ENCODE measurements at places on chromosomes 3 and 15. TPM values are rescaled to one million over a fixed set of nuclear protein-coding genes. Genes with fewer than 3 reads are reported as not detected.
A peak's percentile ranks its signal among the peaks of the same experiment; 100 is the strongest.

DNA sequence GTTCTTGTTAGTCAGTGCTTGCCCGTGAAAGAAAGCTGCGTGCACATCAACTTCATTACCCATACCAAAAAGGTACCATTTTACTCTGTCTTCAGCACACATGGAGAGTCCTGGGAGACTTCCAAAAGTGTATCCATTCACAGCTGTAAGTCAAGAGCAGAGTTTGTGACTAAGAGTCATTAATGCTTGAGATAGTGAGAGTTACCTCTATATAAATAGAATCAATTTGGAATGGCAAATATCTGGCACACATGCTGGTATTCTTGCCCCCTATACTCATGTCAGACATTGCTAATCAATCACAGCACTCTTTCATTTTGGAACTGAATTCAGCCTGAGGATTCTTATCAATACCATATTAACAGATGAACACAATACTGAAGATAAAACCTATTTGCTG is 14.2 kb downstream of the CP start:
- no peak for DNase-seq

DNA sequence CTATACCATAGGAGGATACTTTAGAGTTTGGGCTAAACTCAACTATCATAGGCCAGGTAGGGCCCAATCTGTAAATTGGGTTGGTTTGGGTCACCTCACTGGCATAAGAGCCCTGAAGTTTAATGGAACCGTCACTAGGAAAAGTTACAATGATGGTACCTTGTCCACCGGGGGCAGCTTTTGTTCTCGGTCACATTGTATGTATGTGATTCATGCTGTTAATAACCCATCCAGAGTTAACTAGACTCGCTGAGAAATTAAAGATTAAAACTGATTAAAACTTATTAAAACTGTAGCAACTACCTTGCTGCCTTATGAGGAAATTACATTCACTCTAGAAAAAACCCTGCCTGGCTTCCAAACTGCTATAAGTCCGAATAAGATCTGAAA is 145.0 kb upstream of the TMCO5A start:
- no peak for DNase-seq

DNA sequence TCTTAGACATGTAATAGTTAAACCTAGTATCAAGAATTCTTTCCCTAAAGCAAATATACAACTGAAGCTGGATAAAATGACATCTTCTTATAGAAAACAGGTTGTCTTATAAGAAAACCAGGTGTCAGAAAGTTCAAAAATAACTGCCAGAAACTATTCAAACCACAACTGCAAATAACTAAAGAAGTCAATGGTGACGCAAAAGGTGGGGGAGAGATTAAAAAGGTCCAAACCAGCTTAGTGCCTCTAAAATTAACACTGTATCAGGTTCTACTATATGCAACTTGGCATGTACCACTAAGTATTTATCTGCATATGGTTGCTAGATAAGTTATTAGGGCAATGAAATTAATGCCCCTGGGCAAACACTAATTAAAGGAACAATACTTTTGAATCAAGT is 136.8 kb downstream of the TBL1XR1 start:
- DNase-seq, result no peak

GRCh38 chr15:42239528-42240182 is 31.6 kb upstream of the VPS39 start:
- no peak for DNase-seq

DNA sequence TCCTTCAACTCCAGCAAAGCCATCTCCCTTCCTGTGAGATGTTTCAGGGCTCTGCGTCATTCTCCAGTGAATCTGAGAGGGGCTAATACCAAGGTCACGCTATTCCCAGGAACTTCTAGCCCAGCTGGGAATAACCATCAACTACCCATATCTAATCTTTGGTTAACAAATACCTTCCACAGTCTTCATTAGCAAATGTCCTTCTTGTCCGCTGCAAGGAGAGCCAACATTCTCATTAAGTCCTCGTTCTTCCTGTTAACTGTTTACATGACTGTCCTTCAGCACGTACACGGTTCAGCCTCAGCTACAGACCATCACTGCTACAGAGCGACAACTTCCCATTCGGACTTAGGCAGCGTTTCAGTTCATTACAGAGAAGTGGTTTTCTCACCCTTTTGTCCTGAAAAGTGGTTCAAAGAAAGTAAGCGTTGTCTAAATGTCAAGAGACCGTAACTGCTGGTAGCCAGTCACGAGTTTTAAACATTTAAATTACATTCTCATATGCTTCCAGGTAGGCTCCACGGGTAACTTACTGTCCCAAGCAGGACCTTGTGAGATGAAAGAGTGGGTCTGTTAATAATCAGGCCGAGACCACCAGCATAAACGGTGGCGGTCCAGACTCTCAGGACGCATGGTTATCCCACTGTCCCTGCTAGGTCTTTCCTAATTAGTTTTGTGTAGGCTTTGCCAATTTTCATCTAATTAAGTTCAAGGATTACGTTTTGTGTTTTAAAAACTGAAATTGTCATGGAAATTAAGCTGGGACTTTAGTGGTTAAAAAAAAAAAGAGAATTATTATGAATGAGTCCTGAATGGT is 63.8 kb downstream of the CHSY1 start:
- no peak for DNase-seq

- no peak for DNase-seq
These were observed 103.4 kb downstream of the STAC start for GRCh38 chr3:36483709-36484108.

DNA sequence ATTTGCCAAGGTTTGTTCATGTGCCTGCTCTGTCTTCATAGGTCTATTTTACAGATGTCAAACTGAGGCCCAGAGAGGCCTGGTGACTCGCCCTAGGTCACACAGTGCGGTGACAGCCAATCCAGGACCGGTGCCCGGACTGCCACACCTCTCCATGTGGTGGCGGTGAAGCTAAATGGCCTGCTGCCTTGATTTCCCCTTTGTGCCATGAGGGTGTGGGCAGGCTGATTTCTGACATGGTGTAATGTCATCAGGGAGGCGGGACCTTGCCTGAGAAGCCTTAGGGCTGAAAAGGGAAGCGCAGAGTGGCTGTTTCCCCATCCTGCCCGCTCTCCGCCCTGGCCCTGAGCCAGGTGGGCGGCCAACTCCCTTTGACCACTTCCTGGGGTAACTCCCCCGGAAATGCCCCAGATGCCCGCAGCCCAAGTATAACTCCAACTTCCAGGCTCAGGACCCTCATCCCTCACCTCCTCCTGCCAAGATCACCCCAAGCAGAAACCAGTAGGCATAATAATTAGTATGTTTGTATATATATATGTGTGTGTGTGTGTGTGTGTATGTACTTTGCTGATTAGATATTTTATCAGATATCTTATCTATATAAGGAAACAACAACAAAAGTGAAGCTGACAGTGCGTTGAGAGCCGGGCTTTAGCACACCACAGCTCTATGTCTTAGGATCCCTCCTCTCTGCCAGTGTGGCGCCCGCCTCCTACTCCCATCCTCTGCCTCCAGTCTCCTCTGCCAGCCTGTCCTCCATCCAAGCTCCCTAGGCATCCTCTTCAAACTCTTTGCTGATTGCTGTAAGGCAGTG is 63.9 kb downstream of the IQSEC1 start:
- peak; percentile 53 for DNase-seq

DNA sequence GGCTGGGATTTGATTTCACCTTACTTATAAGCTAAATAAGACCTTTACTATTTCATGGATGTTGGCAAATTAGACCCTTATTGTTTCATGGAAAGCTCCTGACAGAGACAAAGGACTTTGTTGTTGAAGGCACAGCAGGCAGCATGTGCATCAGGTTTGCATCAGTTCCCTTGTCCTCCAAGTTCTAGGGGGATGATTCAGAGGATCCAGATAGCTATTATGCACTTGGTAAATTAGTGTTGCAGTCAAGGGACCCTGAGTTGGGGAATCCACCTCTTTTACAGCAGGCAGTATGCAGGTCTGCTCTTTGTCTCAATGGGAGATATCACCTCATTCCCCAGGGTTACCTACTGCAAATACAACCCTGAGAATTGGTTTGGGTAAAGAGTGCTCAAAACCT is 131.4 kb upstream of the IGSF10 start:
- no peak for DNase-seq

DNA sequence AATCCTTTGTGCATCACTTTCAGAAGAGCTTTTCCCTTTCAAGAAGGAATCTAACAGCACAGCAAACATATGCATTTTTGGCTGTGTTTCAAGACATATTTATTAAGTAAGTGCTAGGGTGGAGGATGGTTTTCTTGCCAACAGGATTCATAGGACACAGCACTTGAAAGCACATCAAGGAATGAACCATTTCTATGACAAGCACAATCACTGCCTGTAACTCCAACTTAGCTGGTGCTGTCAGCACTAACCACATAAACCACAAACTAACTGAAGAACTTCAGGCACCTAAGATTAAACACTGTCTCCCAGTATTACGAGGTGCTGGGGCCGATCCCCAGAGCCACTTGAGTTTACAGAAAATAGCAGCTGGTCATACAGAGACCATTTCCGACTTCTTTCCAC is 35.4 kb upstream of the SPRED1 start:
- no peak for DNase-seq

DNA sequence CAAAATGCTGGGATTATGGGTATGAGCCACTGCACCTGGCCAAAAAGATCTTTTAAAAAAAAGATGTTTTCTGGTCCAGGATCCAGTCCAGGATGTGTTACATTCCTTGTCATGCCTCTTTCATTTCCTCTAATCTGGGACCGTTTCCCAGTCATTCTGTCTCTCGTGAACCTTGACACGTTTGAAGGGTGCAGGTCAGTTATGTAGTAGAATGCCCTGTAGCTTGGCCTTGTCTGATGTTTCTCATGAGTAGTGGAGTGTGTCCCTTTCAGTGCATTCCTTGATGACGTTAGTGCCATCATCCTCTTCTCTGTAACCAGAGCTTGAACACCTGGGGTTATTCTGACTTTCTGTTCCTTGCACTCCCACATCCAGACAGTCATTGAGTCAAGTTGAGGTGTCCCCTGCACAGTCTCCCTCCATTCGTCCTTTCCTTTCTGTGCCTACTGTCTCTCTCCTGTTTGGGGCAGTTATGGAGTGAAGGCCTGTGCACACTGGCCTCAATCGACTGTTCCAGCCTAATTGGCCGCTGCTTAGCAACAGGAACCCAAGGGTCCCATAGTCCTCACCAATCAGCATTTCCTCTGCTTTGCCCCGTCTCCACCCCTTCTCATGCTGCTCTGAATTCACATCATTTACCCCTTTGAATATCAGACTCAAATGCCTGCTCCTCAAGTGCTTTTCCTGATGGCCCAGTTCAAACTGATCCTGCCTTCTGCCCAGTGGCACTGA is 5.5 kb downstream of the FAM81A start:
- no peak for DNase-seq

DNA sequence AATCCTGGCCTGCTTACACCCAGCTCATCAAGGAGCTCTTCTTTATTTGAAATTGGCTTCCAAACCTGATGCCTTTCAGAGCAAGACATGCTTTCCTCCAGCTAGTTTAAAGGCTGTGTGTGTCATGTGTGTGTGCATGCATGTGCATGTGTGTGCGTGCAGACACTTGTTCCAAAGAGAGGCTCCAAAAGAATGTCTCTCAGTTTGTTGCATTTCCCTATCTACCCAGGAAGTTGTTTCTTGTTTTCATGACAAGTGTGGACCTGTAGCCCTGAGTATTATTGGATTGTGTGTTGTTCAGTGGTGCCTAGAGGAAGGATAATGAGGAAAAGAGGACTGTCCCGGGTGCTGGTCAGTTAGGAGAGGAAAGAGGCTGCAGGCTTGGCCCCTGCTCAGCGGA is 240.0 kb downstream of the THSD4 start:
- no peak for DNase-seq

- DNase-seq, result no peak
These were observed 55.2 kb downstream of the NPTN start for GRCh38 chr15:73578026-73578425.

GRCh38 chr3:160163229-160163878 is 61.9 kb upstream of the C3orf80 start:
- DNase-seq, result no peak

DNA sequence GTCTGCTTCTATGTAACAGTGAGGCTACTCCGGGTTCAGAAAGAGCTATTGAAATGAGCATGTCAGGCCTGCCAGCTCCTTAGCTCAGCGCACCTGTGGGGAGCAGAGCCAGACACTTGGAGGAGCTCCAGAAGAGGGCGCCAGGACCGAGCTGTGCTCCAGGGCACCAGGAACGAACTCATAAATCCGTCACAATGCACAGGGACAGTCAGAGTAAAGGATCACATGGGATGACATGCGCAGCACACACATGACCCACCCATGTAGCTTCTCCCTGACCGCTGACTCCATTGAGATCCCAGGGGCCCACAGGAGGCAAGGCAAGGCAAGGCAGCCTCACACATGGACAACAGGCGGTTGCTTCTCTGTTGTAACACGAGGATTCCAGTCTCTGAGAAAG is 26.0 kb upstream of the GNB5 start:
- no peak for DNase-seq

GRCh38 chr15:41018534-41018933 is 65.3 kb downstream of the CHAC1 start:
- no peak for DNase-seq

GRCh38 chr3:135966271-135966961 is 888 bp downstream of the PPP2R3A start:
- no peak for DNase-seq

- DNase-seq, result no peak
These were observed 227.8 kb upstream of the CTNNB1 start for GRCh38 chr3:40971191-40972168.

The CHRNA7 gene
- not detected for polyA plus RNA-seq

The CIB1 gene
- polyA plus RNA-seq, result 246 TPM

The MCF2L2 gene
- polyA plus RNA-seq, result 0.17 TPM

The CPNE9 gene
- polyA plus RNA-seq, result not detected

The CGNL1 gene
- polyA plus RNA-seq, result not detected

The SOX14 gene
- not detected for polyA plus RNA-seq

The SPG21 gene
- 129 TPM for polyA plus RNA-seq

The IL12A gene
- polyA plus RNA-seq, result 0.60 TPM

The LRRC15 gene
- not detected for polyA plus RNA-seq

The TRIM71 gene
- polyA plus RNA-seq, result not detected

The RTP3 gene
- polyA plus RNA-seq, result not detected

The NDN gene
- 0.30 TPM for polyA plus RNA-seq

The KBTBD12 gene
- not detected for polyA plus RNA-seq
